ENCODE measurements at places on chromosomes 12 and 14. TPM values are rescaled to one million over a fixed set of nuclear protein-coding genes. Genes with fewer than 3 reads are reported as not detected.

DNA sequence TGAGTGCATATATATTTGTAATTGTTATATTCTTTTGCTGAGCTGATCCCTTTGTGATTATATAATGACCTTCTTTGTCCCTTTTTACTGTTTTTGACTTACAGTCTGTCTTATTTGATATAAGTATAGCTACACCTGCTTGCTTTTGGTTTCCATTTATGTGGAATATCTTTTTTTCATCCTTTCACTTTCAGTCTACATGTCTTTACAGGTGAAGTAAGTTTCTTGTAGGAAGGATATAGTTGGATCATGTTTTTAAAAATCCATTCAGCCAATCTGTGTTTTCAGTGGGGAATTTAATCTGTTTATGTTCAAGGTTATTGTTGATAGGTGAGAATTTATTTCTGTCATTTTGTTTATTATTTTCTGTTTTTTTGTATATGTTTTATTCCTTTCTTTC, 12.1 kb downstream of the GZMH start:
- no peak for DNase-seq

The ZBTB39 gene
- total RNA-seq: 3.6 TPM

DNA sequence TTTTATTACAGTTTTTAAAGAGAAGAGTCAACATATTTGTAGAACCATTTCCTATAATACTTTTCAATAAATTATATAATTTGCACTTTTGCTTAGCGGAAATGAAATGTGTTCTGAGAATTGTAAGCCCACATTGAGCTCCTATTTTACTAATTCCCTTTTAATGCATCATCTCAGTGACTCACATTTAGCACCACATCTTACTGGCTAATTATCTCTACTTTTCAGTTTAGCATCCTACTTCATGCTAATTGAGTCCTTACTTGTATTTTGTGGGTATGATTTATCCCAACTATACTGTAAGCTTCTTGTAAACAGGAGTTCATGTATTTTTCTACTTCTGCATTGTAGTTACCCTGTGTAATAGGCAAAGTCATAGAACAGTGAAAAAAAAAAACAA, 67.5 kb downstream of the TMX1 start:
- no peak for DNase-seq

GRCh38 chr12:105725054-105725453, 394.6 kb downstream of the C12orf75 start:
- DNase-seq: no peak

The MUCL1 gene
- not detected for total RNA-seq

The OTX2 gene
- not detected for total RNA-seq

The VWF gene
- 733 TPM for total RNA-seq

The TPPP2 gene
- not detected for total RNA-seq

The PROX2 gene
- not detected for total RNA-seq

The FLVCR2 gene
- 9.5 TPM for total RNA-seq
